ENCODE measurements at places on chromosomes 2 and 18. TPM values are rescaled to one million over a fixed set of nuclear protein-coding genes. Genes with fewer than 3 reads are reported as not detected.

Gene TEX44
- total RNA-seq, result not detected

Gene ANKRD30B
- total RNA-seq, result not detected

Gene GREB1
- 2.2 TPM for total RNA-seq

Gene DSG4
- not detected for total RNA-seq

Gene SIX3
- not detected for total RNA-seq

Gene LINC00305
- not detected for total RNA-seq

Gene TUBA3E
- not detected for total RNA-seq

DNA sequence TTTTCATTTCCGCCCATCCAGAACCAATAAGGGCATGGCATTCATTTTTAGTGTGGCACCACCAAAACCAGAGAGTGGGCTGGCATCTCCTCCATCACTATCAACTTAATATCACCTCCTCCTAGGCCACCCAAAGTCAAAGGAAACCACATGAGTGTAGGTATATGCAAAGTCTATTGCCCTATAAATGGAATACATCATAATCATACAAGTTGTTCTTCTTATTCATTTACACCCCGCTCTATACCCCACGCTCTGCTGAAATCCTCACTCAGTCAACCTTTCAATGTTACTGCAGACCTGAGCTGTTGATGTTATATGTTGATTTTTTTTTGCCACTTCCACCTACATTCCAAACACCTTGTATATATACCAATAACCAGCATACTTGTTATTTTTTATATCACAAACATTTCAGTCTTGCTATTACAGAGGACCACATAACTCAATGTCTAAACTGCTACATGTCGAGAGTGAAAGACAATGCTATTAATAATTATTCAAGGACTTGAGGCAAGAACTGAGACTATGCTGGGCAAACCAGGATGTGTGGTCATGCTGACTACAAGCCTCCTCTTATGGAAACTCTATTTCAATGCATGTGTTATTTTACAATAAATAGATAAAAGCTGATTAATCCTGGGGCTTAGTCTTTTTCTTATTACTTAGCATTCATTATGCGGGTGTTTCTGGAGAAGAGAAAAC lies 466.5 kb upstream of the ID2 start:
- no peaks in the 10 kb centered on the region for H3K27me3 ChIP-seq
- no peak for DNase-seq
- H3K27ac ChIP-seq, result no peak overlapping the region
- no peaks in the 10 kb centered on the region for H3K36me3 ChIP-seq
- H3K4me1 ChIP-seq, result no peaks in the 10 kb centered on the region

DNA sequence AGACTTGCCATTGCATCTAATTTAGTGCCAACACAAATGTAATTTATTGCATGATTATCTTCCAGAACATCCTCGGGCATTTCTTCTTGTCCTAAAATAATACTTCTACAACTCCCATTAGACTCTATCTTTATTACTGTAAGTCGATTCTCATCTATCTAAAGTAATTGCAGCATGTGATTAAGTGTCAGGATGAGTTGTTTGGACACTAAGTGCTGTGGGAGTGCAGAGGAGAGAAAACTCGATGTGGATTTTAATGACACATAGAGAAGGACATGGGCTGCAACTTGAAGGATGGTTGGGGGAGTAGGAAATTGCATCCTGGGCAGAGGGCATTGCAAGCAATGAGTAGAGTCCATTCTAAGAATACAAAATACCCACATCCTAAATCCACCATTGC lies 33.5 kb downstream of the STAT4 start:
- no peak overlapping the region for H3K27ac ChIP-seq
- DNase-seq, result no peak
- peaks cover 18% of the 10 kb centered on the region for H3K36me3 ChIP-seq
- H3K4me3 ChIP-seq, result no peak overlapping the region
- peaks cover 72% of the 10 kb centered on the region for H3K4me1 ChIP-seq
- H3K27me3 ChIP-seq, result no peaks in the 10 kb centered on the region

DNA sequence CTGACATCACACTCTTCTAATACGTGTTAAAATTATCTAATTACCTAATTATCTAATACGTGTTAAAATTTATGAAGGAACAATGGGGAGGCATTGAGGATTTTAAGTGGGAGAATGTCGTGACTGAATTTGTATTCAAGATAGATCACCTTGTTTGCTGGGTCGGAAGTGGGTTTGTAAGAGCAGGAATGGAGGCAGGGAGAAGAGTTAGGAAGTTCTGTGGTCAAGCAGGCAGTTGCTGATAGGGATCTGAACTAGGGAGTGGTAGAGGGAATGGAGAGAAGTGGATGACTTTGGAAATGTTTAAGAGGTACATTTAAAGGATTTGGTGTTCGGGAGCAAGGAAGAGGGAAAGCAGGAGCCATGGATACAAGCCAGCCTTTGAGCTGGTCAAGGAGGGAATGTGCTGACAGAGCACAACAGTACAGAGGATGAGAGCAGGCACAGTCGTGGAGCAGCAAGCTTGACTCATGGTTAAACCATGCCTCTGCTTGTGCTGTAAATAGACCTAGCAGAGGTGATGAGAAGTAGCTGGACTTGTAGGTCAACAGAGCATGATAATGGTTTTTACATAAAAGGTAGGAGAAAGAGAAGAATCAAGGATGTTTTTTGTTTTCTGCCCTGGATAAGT lies 16.2 kb downstream of the IL18RAP start:
- H3K36me3 ChIP-seq, result peaks cover 2% of the 10 kb centered on the region
- no peak overlapping the region for H3K27ac ChIP-seq
- DNase-seq, result no peak
- H3K27me3 ChIP-seq, result no peaks in the 10 kb centered on the region

GRCh38 chr18:63339920-63340484 lies 20.4 kb upstream of the BCL2 start:
- H3K4me3 ChIP-seq, result no peak overlapping the region
- peaks cover 15% of the 10 kb centered on the region for H3K36me3 ChIP-seq
- peaks cover 6% of the 10 kb centered on the region for H3K4me1 ChIP-seq
- H3K27ac ChIP-seq, result peak overlapping the region; percentile 72
- H3K27me3 ChIP-seq, result no peaks in the 10 kb centered on the region

GRCh38 chr2:234705108-234705507 lies 208.2 kb upstream of the ARL4C start:
- H3K4me1 ChIP-seq, result no peaks in the 10 kb centered on the region
- DNase-seq, result no peak
- no peak overlapping the region for H3K27ac ChIP-seq
- no peak overlapping the region for H3K4me3 ChIP-seq

GRCh38 chr2:144180131-144180530 lies 339.8 kb downstream of the ZEB2 start:
- H3K27ac ChIP-seq, result no peak overlapping the region
- no peak overlapping the region for H3K4me3 ChIP-seq
- H3K36me3 ChIP-seq, result peaks cover 7% of the 10 kb centered on the region
- no peak for DNase-seq
- peaks cover 34% of the 10 kb centered on the region for H3K4me1 ChIP-seq
- H3K27me3 ChIP-seq, result no peaks in the 10 kb centered on the region

DNA sequence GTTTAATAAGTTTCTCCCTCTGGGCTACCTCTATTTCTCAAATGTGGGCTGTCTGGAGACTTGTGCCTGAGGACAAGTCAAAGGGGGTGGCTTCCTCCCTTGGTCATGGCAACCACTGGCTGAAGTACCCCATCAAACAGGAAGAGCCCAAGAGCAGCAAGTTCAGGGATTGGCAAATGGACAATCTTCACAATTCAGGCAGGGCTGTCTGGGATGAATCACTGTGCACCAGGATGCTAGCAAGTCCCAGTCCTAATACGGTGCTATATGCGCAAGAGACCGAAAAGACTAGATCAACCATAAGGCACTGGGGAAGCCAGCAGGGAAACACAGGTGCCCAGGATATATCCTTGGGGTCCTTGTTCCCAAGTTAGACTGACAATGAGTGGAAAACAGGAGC lies 75.5 kb downstream of the ANTXR1 start:
- H3K36me3 ChIP-seq, result no peaks in the 10 kb centered on the region
- no peak overlapping the region for H3K27ac ChIP-seq
- no peaks in the 10 kb centered on the region for H3K4me1 ChIP-seq
- DNase-seq, result no peak
- peaks cover 61% of the 10 kb centered on the region for H3K27me3 ChIP-seq
- H3K4me3 ChIP-seq, result no peak overlapping the region

- H3K36me3 ChIP-seq, result no peaks in the 10 kb centered on the region
- peaks cover 6% of the 10 kb centered on the region for H3K4me1 ChIP-seq
- H3K4me3 ChIP-seq, result no peak overlapping the region
- H3K27ac ChIP-seq, result no peak overlapping the region
- peaks cover 56% of the 10 kb centered on the region for H3K27me3 ChIP-seq
Observed at GRCh38 chr2:196586511-196586991, 53.0 kb upstream of the CCDC150 start.

GRCh38 chr2:58921676-58922075 lies 680.6 kb upstream of the FANCL start:
- H3K4me3 ChIP-seq, result no peak overlapping the region
- no peaks in the 10 kb centered on the region for H3K36me3 ChIP-seq
- no peak for DNase-seq
- no peaks in the 10 kb centered on the region for H3K4me1 ChIP-seq
- H3K27ac ChIP-seq, result no peak overlapping the region

DNA sequence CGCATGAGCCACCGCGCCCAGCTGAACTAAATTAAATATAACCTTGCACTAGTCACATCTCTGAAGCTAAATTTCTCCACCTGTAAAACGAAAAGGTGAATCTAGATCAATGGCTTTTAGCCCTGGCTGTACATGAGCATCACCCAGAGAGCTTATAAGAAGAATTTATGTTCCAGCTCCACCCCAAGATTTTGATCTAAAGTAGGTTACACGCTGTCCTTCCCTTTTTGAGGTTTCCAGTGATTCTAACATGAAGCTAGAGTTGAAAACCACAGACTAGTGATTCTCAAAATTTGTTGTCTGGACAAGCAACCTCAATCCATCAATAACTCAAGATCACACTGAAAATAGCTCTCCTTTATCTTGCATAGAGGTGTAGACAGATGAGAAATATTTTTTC lies 208.8 kb upstream of the CRIM1 start:
- H3K36me3 ChIP-seq, result no peaks in the 10 kb centered on the region
- no peak overlapping the region for H3K27ac ChIP-seq
- peaks cover 30% of the 10 kb centered on the region for H3K27me3 ChIP-seq
- H3K4me1 ChIP-seq, result peaks cover 15% of the 10 kb centered on the region
- peak overlapping the region; percentile 14 for H3K4me3 ChIP-seq
- no peak for DNase-seq

- peaks cover 32% of the 10 kb centered on the region for H3K36me3 ChIP-seq
- no peak overlapping the region for H3K27ac ChIP-seq
- peaks cover 9% of the 10 kb centered on the region for H3K4me1 ChIP-seq
Observed at GRCh38 chr2:8248623-8248957, 433.3 kb upstream of the ID2 start.

DNA sequence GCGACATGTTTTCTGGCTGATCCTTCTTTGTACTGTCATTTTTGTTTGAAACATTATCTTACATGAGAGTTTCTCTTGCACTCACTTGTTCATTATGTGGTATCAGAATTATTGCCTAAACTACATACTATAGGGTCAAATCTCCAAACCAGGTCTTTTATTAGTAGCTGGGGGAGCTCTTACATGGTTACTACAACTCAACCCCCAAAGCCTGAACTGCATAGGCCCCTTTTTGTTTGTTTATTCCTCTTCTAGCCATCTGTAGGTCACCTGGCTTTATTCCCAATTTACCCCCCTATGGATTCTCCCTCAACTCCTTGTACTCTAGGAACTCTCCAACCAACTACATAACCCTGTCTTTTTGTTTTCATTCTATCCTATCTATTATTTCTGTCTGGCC lies 46.7 kb downstream of the PUM2 start:
- DNase-seq, result no peak
- peak overlapping the region; percentile 82 for H3K27ac ChIP-seq
- peaks cover 4% of the 10 kb centered on the region for H3K4me1 ChIP-seq
- H3K27me3 ChIP-seq, result no peaks in the 10 kb centered on the region

DNA sequence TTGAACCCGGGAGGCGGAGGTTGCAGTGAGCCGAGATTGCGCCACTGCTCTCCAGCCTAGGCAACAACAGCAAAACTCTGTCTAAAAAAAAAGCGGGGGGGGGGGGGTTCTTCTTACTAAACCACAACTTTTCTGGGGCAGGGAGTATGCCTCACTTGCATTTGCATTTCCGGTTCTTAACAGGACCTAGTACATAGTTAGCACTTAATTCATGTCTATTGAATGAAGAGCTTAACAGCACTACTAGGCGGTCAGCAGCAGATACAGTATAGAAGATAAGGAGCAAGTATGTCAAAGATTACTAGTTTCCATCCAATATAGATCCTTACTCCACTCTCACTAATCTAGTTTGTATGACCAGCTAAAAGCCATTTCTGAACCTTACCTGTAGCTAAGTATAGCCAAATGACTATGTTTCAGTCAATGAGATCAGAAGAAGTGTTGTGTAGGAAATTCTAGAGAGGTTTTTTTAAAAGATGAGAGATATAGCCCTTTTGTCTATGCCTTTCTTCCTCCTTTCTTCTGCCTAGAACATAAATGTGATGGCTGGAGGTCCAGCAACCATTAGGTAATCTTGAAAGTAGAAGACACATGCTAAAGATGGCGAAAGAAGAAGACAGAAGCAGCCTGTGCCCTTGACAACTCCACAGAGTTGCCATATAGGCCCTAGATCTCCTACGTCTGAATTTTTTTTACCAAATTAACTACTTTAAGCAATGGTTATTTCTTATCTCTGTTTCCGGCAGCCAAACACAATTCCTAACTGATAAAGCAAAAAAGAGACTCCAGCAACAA lies 11.3 kb downstream of the HYCC2 start:
- H3K4me3 ChIP-seq, result no peak overlapping the region
- peaks cover 47% of the 10 kb centered on the region for H3K4me1 ChIP-seq
- peaks cover 7% of the 10 kb centered on the region for H3K36me3 ChIP-seq
- DNase-seq, result no peak
- H3K27me3 ChIP-seq, result no peaks in the 10 kb centered on the region

DNA sequence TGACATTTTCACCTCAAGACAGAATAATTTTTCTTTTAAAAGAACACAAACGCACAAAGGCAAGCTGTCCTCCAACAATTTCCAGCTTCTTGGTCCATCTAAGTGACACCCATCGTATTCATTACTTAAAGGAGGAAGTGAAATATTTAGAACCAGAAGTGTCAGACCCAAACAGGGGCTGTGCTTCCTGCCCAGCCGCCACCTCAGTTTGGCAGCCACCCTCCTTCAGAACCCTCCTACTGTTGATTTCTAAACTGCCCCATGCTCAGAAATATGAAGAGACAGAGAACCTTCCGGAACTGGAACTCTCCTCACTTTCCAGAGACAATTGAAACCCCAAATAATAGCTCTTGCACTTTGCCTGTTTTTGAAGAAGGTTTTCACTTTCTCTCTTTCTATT lies 734.8 kb upstream of the SALL3 start:
- H3K4me1 ChIP-seq, result no peaks in the 10 kb centered on the region
- H3K27me3 ChIP-seq, result no peaks in the 10 kb centered on the region
- H3K27ac ChIP-seq, result no peak overlapping the region
- H3K4me3 ChIP-seq, result no peak overlapping the region

- peaks cover 3% of the 10 kb centered on the region for H3K36me3 ChIP-seq
- H3K27ac ChIP-seq, result no peak overlapping the region
- no peak overlapping the region for H3K4me3 ChIP-seq
Observed at GRCh38 chr2:95056044-95056443, 30.5 kb downstream of the MAL start.
